ENCODE measurements at places on chromosomes 6 and 20. TPM values are rescaled to one million over a fixed set of nuclear protein-coding genes. Genes with fewer than 3 reads are reported as not detected.

- no peak for DNase-seq
Measured at GRCh38 chr6:72421387-72421786, 200.5 kb upstream of the KCNQ5 start.

DNA sequence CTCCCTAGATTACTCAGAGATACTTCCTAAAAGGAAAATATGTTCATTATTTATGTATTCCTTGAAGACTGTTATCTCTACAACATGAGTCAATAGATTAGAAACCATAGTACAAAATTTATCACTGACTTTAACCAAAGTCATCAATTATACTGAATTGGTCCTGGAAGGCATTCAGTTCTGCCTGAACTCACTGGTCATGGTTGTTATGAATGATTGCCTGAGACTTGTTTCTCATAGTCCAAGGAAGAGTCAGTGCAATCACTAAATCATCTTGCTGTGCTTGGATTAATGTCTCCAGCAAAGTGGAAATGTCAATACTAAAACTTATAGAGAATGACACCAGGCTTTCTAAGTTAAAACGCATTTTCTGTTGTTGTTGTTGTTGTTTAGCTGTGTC lies 878.6 kb upstream of the MANEA start:
- no peak for DNase-seq

DNA sequence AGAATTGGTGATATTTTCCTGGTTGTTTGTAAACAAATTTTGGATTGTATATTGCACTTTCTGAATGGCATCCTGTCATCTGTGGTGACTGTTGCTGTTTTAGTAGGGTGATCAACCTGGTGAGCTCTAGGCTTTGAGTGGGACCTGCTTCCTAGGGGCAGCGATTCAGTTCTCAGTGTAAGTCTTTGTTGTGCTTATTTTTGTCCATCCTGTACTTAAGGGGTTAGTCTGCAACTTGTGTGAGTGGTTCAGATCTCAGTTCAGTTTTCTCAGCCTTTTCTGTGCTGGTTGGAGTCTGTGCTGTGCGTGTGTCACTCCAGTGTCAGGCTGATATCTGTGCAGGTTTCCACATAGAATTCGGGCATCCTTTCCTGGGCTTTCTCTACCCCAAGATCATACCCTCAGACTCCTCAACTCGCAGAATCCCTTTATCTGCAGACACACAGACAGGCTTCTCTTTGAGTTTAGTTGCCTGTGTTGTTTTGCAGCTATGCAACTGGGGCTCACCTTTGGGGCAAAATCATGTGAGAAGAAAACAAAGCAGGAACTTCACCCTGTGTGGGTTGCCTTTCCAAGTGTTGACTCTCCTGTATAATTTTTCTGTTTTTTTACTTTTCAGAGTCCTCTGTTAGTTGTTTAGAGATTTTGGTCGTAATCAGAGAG lies 177.7 kb downstream of the FARS2 start:
- DNase-seq: no peak

DNA sequence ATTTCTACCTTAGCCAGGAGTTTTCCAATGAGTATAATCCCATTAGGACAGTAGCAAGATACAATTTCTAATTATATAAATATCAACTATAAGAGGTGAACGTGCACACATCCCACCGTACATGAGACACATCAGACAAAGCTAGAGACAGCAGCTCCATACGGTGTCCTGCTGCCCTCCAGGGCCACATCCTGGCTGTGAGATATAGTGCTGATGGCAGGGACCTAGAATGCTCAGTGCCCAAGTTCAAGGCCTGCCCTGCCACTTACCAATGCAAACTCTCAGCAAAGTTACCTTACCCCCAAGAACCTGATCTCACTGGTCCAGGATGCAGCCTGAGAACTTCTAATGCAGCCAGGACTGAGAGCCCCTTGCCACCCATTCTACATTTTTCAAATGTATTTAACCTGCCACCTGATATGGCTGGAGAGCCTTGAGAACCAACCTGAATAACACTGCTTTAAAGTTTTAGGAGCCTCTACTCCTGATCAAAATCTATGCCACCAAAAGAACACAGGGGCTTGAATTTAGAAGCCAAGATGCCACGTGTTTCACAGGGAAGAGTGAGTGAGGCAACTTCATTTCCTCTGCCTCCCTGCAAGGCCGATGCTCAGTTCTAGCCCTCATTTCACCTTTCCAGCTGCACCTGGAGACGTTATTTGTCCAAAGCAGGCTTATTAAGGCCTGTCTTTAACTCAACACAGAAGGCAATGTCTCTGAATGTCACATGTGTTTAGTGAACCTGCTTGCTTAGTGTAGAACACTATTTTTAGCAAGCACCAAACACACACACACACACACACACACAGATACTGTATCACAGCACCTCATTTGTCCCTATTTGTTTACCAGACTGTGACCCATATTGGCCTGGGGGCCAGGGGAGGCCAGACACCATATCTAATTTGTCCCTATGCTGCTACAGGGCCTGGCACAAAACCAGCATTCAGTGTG lies 6.1 kb downstream of the NFATC2 start:
- DNase-seq: no peak

- no peak for DNase-seq
Measured at GRCh38 chr20:17571153-17571527, 1.3 kb downstream of the DSTN start.

DNA sequence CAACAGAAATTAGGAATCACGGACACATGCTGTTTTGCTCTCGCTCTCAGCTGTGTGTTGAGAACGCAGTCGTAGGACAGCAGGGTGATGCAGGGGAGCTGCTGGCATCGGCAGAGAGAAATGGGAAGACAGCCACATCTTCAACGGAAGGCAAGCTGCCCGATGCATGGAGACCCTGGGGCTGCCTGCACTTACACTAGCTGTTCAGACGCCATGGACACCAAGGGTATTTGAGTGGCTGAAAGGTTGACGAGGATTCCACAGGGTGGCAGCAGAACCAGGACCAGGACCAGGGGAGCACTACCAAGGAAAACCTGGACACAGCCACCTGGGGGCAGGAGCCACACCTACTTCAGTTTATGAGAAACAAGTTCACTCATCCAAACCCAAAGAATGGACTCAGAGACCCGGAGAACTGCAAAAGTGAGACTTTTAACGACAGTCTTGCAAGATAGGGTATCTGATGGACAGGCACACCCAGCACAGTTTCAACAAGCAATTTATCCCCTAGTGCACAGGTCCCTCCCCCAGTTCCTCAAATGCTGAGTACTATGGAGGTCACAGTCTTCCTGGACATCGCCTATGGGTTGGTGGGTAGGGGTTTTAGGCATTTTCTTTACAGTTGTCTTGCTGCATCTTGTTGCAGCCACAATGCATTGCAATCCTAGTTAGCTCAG lies 56.3 kb upstream of the ENTPD6 start:
- DNase-seq: no peak

GRCh38 chr6:142913036-142913510 lies 31.9 kb downstream of the HIVEP2 start:
- DNase-seq: no peak

DNA sequence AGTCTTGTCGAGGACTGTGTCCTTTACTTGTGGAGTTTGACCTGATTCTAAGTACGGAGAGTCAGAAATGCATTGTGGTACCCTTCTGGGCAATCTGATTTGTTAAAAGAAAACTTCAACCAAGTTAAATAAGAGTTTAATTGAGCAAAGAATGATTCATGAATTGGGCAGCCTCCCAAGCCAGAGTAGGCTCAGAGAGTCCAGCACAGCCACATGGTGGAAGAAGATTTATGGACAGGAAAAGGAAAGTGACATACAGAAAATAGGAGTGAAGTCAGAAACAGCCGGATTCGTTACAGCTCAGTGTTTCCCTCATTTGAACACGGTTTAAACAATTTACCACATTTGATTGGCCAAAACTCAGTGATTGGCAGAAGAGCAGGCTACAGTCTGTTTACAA lies 329.2 kb downstream of the DHX35 start:
- no peak for DNase-seq

DNA sequence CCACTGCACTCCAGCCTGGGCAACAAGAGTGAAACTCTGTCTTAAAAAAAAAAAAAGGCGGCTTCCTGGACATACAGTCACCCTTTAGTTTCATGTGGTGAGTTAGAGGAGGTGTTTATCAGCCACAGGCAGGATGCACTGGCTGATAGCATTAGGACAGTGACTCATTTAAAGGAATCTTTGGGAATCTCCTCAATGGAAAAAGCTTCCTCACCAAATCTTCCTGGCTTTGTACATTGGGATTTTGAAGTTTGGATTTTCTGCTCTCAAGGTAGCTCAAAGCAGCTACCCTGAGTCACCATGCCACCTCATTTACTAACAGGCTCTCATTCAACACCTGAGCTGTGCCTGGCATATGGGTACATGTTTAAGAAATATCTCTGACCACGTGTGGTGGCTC lies 20.2 kb downstream of the PRPH2 start:
- no peak for DNase-seq

DNA sequence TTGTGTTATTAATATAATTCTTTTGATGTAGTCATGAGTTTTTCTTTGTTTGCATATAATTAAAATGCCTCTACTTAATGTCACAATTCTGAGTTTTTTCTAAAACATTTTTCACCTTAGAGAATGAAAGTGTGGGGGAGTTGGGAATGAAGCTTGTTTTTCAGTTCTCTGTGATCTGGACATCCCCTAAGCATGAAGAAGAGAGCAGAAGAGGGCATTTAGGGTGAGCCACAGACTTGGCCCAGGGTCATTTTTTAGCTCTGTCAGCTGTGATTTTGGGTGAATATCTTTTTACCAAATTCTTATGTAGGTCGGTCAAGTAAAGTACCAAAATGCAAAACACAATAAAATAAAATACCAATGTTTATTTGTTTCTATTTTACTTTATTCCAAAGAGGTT lies 3.9 kb downstream of the OTOR start:
- no peak for DNase-seq

- DNase-seq: no peak
Measured at GRCh38 chr20:12925863-12926793, 82.6 kb upstream of the SPTLC3 start.

GRCh38 chr20:7449269-7449668 lies 491.0 kb downstream of the HAO1 start:
- no peak for DNase-seq

DNA sequence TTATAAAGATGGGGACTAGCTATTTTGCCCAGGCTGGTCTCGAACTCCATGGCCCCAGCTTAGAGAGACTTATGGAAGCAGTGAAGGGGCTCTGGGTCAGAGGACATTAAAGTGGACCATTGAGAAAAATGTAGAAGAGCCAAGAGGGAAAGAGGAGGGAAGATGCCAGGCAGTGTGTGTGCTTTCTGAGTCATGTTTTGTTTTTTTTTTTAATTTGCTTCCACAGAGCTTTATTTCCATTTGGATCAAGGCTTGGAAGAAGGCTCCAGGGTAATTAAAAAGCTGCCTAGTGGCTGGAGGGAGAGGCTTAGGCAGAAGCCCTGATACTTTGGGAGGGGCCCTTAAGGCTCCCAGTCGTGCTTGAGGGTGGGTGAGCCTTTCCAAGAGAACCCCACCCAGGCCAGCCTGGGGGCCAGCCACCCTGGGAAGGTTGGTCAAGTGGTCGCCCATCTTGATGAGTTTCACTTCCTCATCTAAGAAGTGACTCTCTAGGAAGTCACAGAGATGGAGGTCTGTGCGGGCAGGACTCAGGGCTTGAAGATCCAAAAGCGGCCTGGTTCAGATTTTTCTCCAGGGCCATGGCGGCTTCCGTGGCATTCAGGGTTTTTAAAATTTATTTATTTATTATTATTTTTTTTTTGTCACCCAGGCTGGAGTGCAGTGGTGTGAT lies 3.0 kb upstream of the ZNF335 start:
- no peak for DNase-seq

DNA sequence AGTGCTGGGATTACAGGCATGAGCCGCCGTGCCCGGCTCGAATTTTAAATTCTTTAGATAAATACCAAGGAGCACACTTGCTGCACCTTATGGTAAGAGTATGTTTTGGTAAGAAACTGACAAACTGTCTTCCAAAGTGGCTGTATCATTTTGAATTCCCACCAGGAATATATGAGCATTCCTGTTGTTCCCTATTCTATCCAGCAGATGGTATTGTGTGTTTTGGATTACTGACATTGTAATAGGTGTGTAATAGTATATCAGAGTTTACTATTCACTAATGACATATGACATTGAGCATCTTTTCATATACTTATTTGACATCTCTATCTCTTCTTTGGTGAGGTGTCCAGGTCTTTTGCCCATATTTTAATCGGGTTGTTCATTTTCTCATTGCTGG lies 40.5 kb downstream of the TGM6 start:
- DNase-seq: no peak

The RNF182 gene
- total RNA-seq: not detected

The CEBPB gene
- 434 TPM for total RNA-seq

The BNIP5 gene
- not detected for total RNA-seq

The GSTA3 gene
- total RNA-seq: not detected

The PIGT gene
- total RNA-seq: 45.9 TPM

The GFRA4 gene
- total RNA-seq: not detected

The RNF146 gene
- total RNA-seq: 36.3 TPM
